Panc1 (cell line): ENCODE measurements at places on chromosomes 7 and 10.

- H3K27me3 ChIP-seq, result no peaks in the 10 kb centered on the region
- no peak overlapping the region for H3K4me3 ChIP-seq
- H3K36me3 ChIP-seq, result no peaks in the 10 kb centered on the region
- peaks cover 5% of the 10 kb centered on the region; the same call in 1 of the 2 replicates for H3K4me1 ChIP-seq
These were observed 80.7 kb upstream of the HDAC9 start for GRCh38 chr7:18414885-18415284.

- no peak for DNase-seq
- H3K27me3 ChIP-seq, result no peaks in the 10 kb centered on the region
- no peak overlapping the region for H3K27ac ChIP-seq
These were observed 770.4 kb downstream of the TNS3 start for GRCh38 chr7:46811529-46811928.

- no peaks in the 10 kb centered on the region for H3K4me1 ChIP-seq
- H3K27ac ChIP-seq, result no peak overlapping the region
- no peaks in the 10 kb centered on the region for H3K27me3 ChIP-seq
- H3K4me3 ChIP-seq, result no peak overlapping the region
- no peak for DNase-seq
- H3K36me3 ChIP-seq, result no peaks in the 10 kb centered on the region
These were observed 91.9 kb downstream of the ZNF783 start for GRCh38 chr7:149353739-149354504.

DNA sequence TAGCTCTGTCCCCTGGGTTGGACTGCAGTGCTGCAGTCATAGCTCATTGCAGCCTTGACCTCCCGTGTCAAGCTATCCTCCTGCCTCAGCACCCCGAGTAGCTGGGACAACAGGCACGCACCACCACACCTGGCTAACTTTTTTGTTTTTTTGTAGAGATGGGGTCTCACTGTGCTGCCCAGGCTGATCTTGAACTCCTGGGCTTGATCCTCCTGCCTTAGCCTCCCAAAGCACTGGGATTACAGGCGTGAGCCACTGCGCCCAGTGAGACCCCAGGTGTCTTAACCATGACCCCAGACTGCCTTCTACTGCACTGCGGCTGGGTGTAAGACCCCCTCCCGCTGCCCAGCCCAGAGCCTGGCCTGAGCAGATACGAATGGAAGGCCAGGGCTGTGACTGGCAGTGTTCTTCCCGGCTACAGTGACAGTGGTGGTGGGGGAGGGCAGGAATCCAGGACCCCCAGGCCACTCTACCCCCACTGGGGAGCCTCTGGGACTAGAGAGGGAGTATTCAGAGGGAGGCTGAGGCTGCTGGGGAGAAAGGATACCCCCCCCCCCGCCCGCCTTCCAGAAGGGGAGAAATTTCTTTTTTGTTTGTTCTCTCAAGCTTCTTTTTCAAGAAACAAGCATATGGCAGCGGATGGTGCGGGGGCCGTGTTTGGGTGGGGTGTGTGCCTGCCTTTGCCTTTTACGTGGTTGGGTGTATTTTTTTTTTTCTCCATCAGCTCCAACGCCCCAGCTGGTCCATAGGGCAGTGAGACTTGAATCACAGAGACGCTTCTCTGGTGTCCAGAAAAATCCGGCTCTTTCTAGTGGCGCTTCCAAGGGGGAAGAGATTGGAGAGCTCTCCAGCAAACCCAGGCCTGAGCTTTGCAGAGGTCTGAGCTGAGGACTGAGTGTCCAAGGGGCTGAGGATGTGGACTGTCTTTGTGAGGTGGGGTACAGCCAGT is 36.6 kb downstream of the GTF2IRD1 start:
- no peak overlapping the region for H3K4me3 ChIP-seq
- no peaks in the 10 kb centered on the region for H3K4me1 ChIP-seq
- no peak overlapping the region for H3K27ac ChIP-seq
- H3K36me3 ChIP-seq, result no peaks in the 10 kb centered on the region
- no peaks in the 10 kb centered on the region for H3K27me3 ChIP-seq

GRCh38 chr10:48470115-48470892 is 134.6 kb downstream of the ARHGAP22 start:
- H3K27me3 ChIP-seq, result peaks cover 11% of the 10 kb centered on the region
- no peak for DNase-seq
- no peak overlapping the region for H3K27ac ChIP-seq
- no peaks in the 10 kb centered on the region for H3K36me3 ChIP-seq
- no peak overlapping the region for H3K4me3 ChIP-seq

GRCh38 chr7:99514050-99514449 is 9.6 kb downstream of the ZKSCAN5 start:
- H3K27ac ChIP-seq, result no peak overlapping the region
- no peaks in the 10 kb centered on the region for H3K27me3 ChIP-seq
- no peak overlapping the region for H3K4me3 ChIP-seq
- H3K4me1 ChIP-seq, result no peaks in the 10 kb centered on the region
- DNase-seq, result no peak
- no peaks in the 10 kb centered on the region; the same call in 1 of the 2 replicates for H3K36me3 ChIP-seq

- no peaks in the 10 kb centered on the region for H3K27me3 ChIP-seq
- 0 out of 2 replicates have a peak, but pooled peaks cover 3% of the 10 kb centered on the region for H3K4me1 ChIP-seq
- H3K4me3 ChIP-seq, result no peak overlapping the region
- no peaks in the 10 kb centered on the region for H3K36me3 ChIP-seq
These were observed 86.1 kb downstream of the LHPP start for GRCh38 chr10:124547647-124548168.

- H3K4me3 ChIP-seq, result no peak overlapping the region
- peaks cover 24% of the 10 kb centered on the region for H3K4me1 ChIP-seq
These were observed 15.8 kb downstream of the DNMBP start for GRCh38 chr10:99993701-99994689.

- no peak for DNase-seq
- H3K27me3 ChIP-seq, result 0 out of 2 replicates have a peak, but pooled peaks cover 5% of the 10 kb centered on the region
- H3K27ac ChIP-seq, result no peak overlapping the region
- no peak overlapping the region for H3K4me3 ChIP-seq
- H3K36me3 ChIP-seq, result no peaks in the 10 kb centered on the region
These were observed 27.2 kb downstream of the LEP start for GRCh38 chr7:128268233-128268632.

DNA sequence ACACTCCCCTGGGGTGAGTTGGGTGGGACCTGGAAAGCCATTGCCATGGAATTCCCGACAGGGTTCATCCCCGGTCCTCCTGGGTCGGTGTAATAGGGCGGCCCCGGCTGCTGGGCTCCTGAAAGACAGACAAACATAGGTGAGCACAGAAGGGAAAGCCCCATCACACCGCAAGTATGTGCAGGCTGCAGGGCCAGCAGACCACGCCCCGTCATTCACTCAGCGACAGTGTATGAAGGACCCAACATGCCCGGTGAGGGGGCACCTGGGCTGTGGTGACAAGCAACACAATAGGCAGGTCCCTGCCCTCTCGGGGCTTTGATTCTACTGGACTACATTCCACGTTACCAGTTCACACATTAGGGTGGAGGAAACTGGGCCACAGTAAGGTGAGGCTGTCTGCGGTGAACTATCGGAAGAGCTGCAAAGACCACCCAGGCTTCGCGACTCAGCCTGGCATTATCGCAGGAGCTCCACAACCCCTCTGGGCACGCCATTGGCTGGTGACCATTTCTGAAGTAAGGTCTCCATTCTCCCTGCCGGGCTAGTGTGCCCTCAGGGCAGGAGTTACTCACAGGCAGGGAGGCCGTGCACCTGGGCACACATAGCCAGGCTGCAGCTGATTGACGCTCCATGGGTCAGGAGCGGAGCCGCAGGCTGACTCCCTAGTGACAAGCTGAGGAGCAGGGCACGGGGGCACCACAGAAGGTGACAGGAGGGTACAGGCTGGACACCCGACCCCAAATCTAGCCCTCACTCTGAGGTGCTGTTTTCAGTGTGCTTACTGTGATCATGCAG is 99.2 kb downstream of the VOPP1 start:
- H3K4me1 ChIP-seq, result no peaks in the 10 kb centered on the region
- H3K4me3 ChIP-seq, result no peak overlapping the region
- H3K27me3 ChIP-seq, result no peaks in the 10 kb centered on the region
- no peaks in the 10 kb centered on the region for H3K36me3 ChIP-seq

GRCh38 chr7:42210333-42210732 is 26.7 kb downstream of the GLI3 start:
- H3K4me1 ChIP-seq, result no peaks in the 10 kb centered on the region
- H3K27ac ChIP-seq, result no peak overlapping the region
- H3K36me3 ChIP-seq, result no peaks in the 10 kb centered on the region
- H3K27me3 ChIP-seq, result no peaks in the 10 kb centered on the region
- no peak for DNase-seq

- H3K27ac ChIP-seq, result peak overlapping the region; percentile 74; the same call in 1 of the 2 replicates
- DNase-seq, result no peak
- peaks cover 13% of the 10 kb centered on the region for H3K4me1 ChIP-seq
- no peaks in the 10 kb centered on the region for H3K27me3 ChIP-seq
These were observed 284.5 kb upstream of the KLF6 start for GRCh38 chr10:4069491-4069890.

DNA sequence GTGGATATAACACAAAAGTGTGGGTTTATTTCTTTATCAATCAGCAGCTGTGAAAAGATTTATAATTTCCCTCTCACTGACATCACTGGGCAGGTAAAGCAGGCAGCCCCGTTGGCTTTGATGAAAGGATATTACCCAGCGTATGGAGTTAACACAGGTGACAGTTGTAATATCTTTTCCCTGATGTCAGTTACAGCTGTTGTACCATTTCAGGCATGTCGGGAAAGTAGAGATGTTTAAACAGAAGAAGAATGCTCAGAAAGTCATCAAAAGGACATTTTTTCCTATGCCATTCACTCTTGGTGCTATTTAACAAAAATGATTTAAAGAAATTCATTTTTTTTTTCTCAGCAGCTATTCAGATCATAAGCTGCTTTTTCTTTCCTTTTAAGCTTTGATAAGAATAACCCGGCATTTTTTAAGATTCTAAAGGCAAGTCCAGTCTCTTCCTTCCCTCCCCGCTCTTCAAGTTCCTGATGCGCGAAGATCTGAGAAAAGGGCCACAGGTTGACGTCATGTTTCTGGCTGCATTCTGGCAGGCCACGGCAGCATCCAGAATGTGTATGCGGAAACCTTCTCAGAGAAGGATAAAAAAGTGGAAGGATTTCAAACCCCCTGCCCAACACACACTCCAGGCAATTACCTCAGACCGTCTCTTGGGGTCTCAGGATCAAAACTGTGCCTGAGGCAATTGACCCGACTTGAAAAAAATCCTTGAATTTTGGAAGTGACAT is 32.5 kb upstream of the ADAM12 start:
- no peak overlapping the region for H3K27ac ChIP-seq
- no peak overlapping the region for H3K4me3 ChIP-seq
- no peaks in the 10 kb centered on the region for H3K36me3 ChIP-seq
- DNase-seq, result no peak
- H3K4me1 ChIP-seq, result no peaks in the 10 kb centered on the region
- H3K27me3 ChIP-seq, result no peaks in the 10 kb centered on the region

- no peak within 1 kb of the TSS for H3K27ac ChIP-seq
- no peaks in the 10 kb centered on the region for H3K36me3 ChIP-seq
- H3K4me3 ChIP-seq, result peak within 1 kb of the TSS; percentile 20; the same call in 1 of the 2 replicates
- no peak for DNase-seq
These were observed at the start of gene LRRC4 for GRCh38 chr7:128030654-128031611. TSS of gene LRRC4 (minus strand) at chr7:128031437. CDS start at chr7:128030640, 797 bp downstream.

GRCh38 chr7:22730921-22731654 is 4.1 kb downstream of the IL6 start:
- no peaks in the 10 kb centered on the region for H3K36me3 ChIP-seq
- H3K27me3 ChIP-seq, result no peaks in the 10 kb centered on the region
- no peak overlapping the region; the same call in 1 of the 2 replicates for H3K27ac ChIP-seq
- H3K4me3 ChIP-seq, result peak overlapping the region; percentile 32
- peak; percentile 83 for DNase-seq

DNA sequence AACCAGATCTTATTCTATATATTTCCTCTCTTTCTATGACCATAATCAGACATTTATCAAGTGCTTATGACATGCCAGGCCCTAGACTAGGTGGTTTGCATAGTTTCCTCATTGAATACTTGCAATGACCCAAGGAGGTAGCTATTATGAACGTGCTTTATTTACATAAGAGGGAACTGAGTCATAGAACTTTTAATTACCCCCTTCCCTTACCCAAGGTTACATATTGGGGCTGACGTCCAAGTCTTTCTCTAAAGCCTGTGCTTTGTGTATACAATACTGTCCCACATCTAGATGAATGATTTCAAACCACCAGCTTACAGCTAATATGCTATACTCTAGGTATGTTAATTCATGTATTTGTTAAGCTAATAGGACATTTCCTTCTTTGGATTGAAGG is 91.9 kb upstream of the NPY start:
- peaks cover 2% of the 10 kb centered on the region; the same call in 1 of the 2 replicates for H3K27me3 ChIP-seq
- H3K27ac ChIP-seq, result no peak overlapping the region
- no peaks in the 10 kb centered on the region for H3K36me3 ChIP-seq
- DNase-seq, result no peak
- no peaks in the 10 kb centered on the region for H3K4me1 ChIP-seq

- H3K27me3 ChIP-seq, result no peaks in the 10 kb centered on the region
- no peak overlapping the region for H3K4me3 ChIP-seq
- no peaks in the 10 kb centered on the region for H3K4me1 ChIP-seq
These were observed 112.2 kb downstream of the CLEC2L start for GRCh38 chr7:139635526-139636302.
